Right cardiac atrium (tissue), 5 donors: ENCODE measurements at places on chromosomes 16 and 17.

- DNase-seq: peak; percentile 62
Observed at GRCh38 chr17:81870131-81870980, 781 bp downstream of the ARHGDIA start.

- DNase-seq: no peak
Observed at GRCh38 chr17:50825188-50825587, 10.2 kb upstream of the WFIKKN2 start.

DNA sequence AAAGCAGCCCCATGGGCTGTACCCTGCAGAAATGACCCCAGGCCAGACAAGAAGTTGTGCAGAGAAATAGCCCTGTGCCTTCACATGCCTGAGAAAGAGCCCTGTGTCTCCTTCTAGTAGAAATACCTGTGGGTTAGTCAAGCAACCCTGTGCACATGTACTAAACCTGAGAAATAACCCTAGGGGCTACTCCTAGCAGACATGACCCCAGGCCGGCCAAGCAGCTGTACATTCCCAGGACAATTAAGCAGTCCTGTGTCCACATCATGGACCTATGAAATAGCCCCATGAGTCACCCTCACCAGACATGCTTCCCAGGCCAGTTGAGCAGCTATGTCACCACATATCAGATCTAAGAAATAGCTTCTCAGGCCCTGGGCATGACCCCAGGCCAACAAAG, 519.7 kb upstream of the CA10 start:
- DNase-seq: no peak

DNA sequence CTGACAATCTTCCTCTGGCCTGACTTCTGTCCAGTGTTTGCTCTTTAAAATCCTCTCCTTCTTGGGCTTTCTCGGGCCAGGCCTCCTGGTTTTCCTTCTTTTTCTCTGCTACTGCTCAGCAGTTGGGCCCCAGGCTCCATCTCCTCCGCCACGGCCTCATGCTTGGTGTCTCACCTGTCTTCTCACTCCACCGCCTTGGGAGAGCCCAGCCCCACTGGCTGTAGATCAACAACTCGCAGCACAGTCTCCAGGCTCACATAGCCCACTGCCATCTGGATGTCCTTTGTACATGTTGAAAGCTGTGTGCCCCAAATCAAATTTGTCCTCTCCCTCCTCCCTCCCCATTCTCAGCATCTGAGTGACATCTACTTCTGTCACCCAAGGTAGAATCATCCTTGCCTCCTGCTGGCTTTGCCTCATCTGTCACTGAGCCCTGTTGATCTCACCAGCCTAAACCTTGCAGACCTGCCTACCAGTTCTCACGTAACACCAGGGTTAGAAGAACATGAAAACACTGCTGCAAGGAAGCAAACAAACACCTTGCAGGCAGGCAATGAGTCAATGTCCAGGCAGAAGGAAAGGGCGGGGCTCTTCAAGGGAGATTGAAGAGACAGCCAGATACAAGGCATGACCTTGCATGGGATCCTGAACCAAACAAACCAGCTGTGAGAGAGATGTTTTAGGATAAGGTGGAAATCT, 103.2 kb upstream of the SMURF2 start:
- no peak for DNase-seq

DNA sequence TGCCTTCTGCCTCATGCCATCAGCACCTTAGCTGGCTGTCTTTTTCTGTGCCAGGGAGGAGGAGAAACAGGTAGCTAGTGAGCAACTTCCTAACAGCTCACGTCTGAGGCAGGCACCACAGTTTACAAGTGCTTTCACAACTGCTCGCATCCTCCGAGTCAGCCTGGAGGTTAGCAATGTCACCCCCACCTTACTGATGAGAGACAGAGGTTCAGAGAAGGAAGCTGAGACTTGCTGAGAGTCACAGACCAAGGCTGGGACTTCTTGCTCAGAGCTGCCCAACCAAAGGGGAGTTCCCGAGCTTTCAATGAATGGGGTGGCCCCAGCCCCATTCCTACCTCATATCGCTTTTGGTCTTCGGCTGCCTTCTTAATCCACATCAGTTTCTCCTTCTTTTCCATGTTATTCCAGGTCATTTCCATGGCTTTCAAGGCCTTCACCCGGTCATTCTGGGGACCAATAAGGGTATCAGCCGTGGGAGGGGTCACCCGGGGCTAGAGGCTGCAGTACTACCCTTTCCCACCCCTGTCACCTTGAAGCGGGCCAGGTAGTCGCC, 9.6 kb downstream of the UBTF start:
- no peak for DNase-seq

DNA sequence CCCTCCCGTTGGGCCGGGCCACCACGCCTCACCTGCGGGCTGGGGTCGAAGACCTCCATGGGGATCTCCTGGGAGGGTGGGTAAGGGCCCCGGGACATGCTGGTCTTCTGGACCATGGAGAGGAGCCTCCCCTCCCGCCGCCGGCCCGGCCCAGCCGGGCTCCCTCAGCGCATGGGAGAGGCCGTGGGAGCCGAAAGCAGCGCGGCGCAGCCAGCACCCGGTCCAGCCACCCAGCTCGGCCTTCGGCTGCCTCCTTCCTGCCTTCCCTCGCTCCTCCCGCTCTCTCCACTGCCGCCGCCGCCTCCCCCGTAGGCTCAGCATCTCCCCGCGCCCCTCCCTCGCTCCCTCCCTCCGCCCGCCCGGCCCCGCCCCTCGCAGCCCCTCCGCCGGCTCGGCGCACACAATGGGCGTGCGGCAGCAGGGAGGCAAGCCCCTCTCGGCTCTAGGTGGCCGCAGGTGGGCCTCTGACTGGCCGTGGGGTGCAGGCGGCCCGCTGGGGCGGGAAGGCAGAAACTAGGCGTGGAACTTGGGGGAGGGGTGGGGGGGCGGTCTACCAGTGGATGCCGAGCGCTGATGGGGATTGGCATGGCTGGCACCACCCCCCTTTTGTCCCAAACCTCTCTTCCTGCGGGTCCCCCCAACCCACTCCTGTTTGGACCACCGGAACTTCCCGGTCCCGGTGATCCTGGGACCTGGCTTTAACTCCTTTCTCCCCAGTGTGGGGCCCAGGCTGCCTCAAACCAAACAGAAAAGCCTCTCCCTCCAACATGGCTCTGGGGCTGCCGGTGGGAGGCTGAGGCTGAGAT, at the start of gene CACNB1:
CACNB1 (minus strand) TSS at position 290 of the 806 bp plus-strand sequence; CDS start at position 116, 174 bp downstream.
- peak; percentile 84 for DNase-seq

DNA sequence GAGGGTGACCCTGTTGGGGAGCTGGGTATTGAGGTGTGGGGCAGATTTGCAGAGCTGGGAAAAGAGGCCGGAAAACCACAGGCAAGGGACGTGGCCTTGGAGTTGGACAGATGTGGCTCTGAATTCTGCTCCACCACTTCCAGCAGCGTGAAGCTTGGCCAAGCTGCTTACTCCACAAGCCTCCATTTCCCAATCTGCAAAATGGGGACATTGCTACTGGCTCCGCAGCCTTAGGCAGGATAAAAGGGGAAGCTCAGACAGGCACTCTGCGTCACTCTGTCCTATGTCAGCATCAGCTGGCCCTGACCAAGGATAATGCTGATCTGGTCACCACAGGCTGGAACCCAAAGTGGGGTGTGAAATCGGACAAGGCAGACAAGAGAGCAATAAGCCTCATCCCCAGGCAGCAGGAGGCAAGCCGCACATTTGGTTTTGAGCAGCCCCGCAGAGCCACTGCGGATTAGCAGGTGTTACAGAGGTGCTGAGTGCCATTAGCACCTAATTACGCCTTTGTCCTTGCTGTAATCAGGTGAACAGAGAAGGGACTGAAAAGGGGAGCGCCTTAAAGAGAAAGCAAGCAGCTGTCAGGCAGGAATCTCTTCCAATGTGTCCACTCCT, 54.8 kb downstream of the SDK2 start:
- DNase-seq: no peak

GRCh38 chr16:1917056-1917664, 1.1 kb downstream of the HS3ST6 start:
- DNase-seq: no peak

- no peak for DNase-seq
Observed at GRCh38 chr17:9110501-9110900, 89.2 kb downstream of the NTN1 start.

DNA sequence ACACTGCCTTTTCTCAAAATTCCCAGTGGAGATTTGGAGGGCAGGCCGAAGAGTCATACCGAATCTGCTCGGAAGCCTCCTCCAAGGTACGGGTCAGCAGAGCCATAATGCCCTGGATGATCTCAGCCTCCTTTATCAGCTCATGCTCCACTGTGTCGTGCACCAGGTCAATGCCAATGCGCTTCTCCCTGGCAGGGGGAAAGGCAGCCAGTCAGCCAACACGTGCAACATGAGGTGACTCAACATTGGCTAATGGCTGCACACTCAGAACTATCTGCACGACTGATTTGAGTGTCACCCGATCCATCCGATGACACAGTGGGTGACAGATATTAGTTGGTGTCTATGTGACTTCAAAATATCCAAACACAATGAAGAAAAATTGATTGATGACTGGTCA, 15.8 kb downstream of the TEKT1 start:
- DNase-seq: no peak

- no peak for DNase-seq
Observed at GRCh38 chr17:18181358-18181757, 2.3 kb upstream of the ALKBH5 start.

GRCh38 chr17:988561-988960, 8.4 kb upstream of the TIMM22 start:
- DNase-seq: no peak

- peak; percentile 16 for DNase-seq
Observed at GRCh38 chr17:17675925-17676534, 5.2 kb upstream of the RAI1 start.

- DNase-seq: peak; percentile 30
Observed at GRCh38 chr17:69501591-69502468, 87.3 kb downstream of the MAP2K6 start.

DNA sequence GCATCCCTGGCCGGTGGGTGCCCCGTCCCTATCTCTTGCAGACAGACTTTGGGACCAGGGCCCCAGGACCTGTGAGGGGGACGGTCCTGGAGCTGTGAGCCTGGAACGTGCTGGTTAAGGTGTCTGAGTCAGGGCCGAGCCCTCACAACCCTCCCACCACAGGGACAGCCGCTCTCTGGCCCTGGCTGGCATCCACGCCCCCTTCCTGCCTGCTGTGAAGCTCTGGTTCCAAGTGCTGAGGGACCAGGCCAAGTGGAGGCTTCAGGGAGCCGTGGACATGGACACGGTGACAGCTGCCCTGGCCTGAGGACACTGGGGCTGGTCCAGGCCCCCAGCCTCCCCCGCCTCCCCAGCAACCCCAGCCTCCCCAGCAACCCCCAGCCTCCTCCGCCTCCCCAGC, 6.6 kb downstream of the TSR3 start:
- no peak for DNase-seq

DNA sequence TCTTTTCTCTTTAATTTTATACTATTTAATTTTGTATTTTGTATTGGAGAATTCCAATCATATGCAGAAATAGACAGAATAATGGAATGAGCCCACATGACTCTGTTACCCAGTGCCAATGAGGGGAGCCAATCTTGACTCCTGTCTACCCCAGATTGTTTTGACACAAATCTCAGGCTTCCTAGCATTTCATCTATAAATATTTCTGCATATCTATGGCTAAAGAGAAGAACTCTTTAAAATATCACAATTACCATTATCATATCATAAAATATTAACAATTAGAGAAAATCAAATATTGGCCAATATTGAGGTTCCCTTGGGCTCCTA, 23.7 kb downstream of the ATP2C2 start:
- no peak for DNase-seq
